ENCODE measurements at places on chromosomes 11 and 22.

GRCh38 chr22:46862418-46863324, 100.2 kb downstream of the TBC1D22A start:
- no peak for DNase-seq

DNA sequence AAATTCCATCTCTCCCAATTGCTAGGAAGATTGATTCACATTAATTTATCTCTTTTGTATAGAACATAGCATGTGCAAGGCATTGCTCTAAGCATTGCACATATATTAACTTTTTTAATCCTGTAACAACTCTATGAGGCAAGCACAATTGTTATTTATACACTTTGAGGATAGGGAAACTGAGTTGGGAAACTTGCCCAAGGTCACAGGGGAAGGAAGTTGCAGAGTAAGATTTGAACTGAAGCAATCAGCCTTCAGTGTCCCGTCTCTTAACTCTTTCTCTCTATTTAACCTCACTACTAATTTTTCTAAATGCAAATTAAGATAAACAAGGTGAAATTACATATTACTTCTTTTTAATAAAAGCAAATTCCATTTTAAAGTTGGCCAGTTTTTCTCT, 22.2 kb downstream of the OR56B4 start:
- DNase-seq, result no peak

DNA sequence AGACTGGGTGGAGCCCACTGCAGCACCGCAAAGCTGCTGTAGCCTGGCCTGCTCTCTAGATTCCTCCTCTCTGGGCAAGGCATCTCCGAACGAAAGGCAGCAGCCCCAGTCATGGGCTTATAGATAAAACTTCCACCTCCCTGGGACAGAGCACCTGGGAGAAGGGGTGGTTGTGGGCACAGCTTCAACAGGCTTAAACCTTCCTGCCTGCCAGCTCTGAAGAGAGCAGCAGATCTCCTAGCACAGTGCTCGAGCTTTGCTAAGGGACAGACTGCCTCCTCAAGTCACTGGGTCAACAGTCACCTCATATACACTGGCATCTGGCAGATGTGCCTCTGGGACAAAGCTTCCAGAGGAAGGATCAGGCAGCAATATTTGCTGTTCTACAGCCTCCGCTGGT, 117.3 kb downstream of the EHF start:
- no peak for DNase-seq

DNA sequence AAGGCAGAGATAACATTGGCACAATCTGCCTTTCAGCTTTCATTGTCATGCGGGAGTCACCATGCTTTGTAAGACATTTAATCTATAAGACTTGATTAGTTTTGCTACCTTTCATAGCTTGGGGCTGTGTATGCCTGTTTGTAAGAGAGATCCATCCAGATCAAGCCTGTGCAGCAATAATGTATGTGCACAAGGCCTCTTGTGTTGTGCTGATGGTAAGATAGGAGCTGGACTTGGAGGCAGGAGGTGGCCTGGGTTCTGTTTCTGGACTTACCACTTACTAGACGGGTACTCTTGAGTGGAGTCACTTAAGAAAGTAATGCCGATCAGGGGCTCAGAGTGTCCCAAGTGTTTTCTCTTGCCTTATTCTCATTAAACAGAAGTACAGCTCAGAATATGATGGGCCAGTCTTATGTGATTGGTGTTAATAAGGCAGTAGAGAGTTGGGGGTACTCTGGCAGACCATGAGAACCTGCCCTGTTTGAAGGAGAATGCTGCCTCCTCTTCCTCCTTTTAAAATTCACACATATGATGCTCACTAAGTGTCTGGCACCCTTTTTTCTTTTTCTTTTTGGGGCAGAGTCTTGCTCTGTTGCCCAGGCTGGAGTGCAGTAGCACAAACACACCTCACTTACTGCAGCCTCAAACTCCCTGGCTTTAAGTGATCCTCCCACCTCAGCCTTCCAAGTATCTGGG, 30.9 kb downstream of the PTPRJ start:
- DNase-seq, result no peak

- DNase-seq, result no peak
Observed at GRCh38 chr11:112178428-112178827, 3.1 kb downstream of the BCO2 start.

DNA sequence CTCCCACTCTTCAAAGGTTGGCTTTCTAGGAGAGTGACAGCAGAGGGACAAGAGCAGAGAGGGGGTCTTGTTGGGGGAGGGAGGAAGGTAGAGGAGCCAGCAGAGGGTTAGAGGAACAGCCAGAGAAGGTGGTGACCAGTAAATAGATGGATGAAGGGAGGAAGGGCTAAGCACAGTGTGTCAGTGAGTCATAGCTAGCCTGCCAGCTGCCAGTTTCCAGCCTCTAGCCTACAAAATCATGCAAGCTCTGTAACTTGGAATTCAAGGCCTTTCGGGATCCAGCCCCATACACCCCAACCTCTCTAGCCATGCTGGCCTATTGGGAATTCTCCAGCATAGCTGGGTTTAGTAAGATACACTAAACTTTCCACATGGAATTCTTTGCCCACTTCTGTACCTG, 147.4 kb upstream of the TEAD1 start:
- DNase-seq, result no peak
